Osteocyte (in vitro differentiated cells): ENCODE measurements at places on chromosomes 3 and 15. TPM values are rescaled to one million over a fixed set of nuclear protein-coding genes. Genes with fewer than 3 reads are reported as not detected.

The RLBP1 gene
- total RNA-seq, result not detected in 2 replicates

The UBL7 gene
- total RNA-seq, result 49.6 and 59.5 TPM in 2 replicates

The RARRES1 gene
- 2.4 and 2.8 TPM in 2 replicates for total RNA-seq

The DAG1 gene
- total RNA-seq, result 136 and 143 TPM in 2 replicates

The TMOD2 gene
- 4.3 and 6.3 TPM in 2 replicates for total RNA-seq

The MCTP2 gene
- total RNA-seq, result 0.26 and 0.32 TPM in 2 replicates

The CHRNB4 gene
- total RNA-seq, result not detected in 2 replicates

The TM6SF1 gene
- 5.6 and 5.9 TPM in 2 replicates for total RNA-seq
